ENCODE measurements at places on chromosomes 12 and 14.

DNA sequence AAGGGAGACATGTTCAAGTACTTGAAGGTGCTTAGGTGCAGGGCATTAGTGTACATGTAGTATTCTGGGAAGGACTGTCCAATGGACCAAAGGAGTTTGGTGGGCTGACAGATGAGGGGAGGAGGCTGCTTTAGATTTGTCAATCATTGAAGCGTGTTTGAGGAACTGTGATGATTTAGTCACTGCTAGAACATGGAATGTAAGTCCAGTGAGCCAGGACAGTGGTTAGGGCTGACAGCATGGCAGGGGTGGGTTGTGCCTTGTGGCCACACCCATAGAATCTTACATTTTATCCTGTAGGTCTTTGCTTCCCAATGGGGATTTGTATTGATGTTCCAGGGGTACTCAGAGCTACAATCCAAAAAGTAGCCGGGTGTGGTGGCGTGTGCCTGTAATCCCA is 24.6 kb downstream of the DIP2B start:
- DNase-seq: no peak

GRCh38 chr12:54865683-54866324 is 11.5 kb downstream of the MUCL1 start:
- DNase-seq: no peak

DNA sequence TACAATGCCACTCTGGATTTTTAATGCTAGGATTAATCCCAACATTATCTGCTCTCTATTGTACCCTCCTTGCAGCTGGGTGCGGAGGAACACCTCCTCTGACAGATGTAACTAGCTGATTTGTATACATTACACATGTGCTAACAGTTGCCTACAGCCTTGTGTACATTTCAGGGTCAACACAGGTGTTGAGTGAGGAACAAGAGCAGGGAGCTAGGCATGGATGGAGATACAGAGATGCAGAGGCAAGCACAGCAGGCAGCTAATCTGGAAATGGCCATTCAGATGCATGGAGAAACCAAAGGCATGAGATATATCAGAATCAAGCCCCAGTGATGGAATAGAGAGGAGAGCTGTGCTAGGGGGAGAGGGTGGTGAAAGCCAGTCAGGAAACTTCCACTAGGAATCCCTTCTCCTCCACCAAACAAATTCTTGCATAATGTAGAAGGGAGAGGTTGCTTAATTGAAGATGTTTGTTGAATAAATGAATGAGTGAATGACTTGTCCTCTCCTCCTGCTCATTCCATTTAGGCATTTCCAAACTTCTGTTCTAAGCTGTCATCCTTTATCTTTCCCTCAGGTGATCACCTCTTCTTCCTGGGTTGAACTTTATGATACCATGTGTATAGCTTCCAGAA is 313.2 kb downstream of the ATP23 start:
- no peak for DNase-seq

GRCh38 chr12:59304077-59304721 is 291.6 kb upstream of the SLC16A7 start:
- no peak for DNase-seq

DNA sequence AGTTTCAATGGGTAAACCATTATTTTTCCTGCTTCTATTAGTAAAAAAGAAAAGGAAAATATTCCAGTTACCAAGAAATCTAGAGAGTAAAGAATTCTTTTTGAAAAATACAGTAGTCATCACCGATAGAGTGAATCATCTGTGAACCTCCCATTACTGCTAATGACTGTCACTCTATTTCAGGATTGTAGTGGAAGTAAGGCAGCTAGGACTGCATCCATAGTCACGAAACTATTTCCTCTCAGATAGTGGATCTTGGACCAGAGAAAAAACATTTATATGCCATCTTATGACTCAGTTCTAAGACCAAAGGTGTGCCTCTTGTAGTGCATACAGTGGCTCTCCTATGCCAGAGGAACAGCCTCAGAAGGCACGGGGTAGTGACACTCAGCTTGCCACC is 173.9 kb upstream of the PLEKHA5 start:
- no peak for DNase-seq

GRCh38 chr12:124307556-124307825 is 12.6 kb downstream of the RFLNA start:
- DNase-seq: no peak

- no peak for DNase-seq
These were observed 77.9 kb downstream of the SPRING1 start for GRCh38 chr12:116659771-116660481.

GRCh38 chr12:70366581-70367257 is 629 bp downstream of the KCNMB4 start:
- no peak for DNase-seq

- no peak for DNase-seq
These were observed 18.0 kb downstream of the OR10P1 start for GRCh38 chr12:55654511-55655214.

DNA sequence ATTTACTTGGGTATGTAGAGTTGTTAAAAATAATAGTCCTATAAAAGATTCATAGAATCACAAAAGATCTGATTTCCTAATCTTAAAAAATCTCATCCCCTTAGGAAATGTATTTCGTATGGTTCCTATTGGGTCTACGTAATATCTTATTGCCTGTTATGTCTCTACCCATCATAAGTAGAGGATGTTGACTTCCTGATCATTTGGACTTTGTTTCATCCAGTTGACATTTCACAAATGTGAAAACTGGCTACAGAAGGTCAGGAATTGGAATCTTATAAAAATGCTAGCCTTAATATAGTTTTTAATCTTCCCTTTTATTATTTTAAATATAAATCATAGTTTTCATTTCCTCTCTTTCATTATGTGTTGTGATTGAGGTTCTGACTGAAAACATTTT is 45.2 kb downstream of the TDP1 start:
- no peak for DNase-seq

DNA sequence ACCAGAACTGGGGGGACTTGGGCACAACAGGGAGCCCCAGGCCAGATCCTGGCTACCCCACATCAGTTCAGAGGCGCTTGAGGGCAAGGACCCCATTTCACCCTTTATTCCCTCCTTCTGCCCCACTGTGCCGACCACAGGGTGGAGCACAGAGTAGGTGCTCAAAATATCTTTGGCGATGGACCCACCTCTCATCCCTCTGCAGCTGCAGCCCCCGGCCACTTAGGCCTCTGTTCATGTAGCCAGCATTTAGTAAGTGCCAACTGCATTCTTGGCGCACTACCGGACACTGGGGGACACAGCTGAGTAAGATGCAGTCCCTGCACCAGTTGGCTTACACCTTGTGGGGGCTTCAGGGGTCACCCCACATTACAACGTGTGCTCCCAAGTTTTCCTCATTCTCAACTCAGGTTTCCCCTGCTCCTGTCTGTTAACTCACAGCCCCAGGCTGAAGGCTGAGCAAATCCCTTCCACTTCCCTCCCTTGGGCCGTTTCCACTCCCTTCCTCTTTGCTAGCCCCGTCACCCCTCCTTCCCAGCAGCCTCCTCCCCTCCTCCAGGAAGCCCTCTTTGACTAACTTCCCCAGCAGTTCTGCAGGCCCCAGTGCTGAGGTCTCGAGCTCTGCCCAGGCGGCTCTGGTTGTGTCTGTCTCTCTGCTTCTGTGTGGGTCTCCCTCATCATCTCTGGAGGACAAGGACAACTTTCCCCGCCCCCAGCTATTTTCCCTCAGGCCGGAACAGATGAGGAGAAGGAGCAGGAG is 26.5 kb downstream of the KRT80 start:
- DNase-seq: no peak

GRCh38 chr12:32230613-32230993 is 124.0 kb downstream of the BICD1 start:
- peak; percentile 83 for DNase-seq

DNA sequence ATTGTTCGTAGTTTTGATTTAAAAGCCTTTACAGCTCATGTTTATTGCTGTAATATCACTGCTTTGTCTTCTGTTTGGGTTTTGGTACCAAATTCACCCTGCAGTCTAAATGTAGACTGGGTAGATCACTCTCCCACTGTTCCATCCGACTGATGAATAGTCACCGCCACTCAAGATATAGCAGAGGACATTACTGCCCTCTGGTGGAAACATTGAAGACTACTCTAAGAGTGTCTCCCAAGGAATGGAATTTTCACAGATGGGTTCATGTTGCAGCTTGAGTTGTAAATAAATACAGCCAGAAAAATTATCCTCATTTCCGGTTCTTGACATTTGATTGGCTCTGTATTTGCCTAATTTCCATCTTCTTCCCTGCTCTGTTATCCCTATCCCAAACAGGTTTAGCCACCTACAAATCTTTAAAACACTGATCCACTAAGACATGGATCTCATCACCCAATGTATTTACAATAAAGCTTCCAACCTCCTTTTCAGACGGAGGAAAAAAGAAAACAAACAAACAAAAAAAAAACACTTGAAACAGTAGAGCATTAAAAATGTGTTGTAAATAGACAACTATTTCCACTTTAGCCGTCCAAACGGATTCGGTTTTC is 198.3 kb upstream of the CPNE8 start:
- peak; percentile 55 for DNase-seq

- no peak for DNase-seq
These were observed 29.3 kb downstream of the ETV6 start for GRCh38 chr12:11678781-11679180.

GRCh38 chr12:130460611-130461446 is 123.1 kb downstream of the PIWIL1 start:
- DNase-seq: no peak

- peak; percentile 6 for DNase-seq
These were observed 108.7 kb downstream of the TTC8 start for GRCh38 chr14:88933191-88933590.

GRCh38 chr12:43284486-43285158 is 267.4 kb downstream of the ADAMTS20 start:
- no peak for DNase-seq

DNA sequence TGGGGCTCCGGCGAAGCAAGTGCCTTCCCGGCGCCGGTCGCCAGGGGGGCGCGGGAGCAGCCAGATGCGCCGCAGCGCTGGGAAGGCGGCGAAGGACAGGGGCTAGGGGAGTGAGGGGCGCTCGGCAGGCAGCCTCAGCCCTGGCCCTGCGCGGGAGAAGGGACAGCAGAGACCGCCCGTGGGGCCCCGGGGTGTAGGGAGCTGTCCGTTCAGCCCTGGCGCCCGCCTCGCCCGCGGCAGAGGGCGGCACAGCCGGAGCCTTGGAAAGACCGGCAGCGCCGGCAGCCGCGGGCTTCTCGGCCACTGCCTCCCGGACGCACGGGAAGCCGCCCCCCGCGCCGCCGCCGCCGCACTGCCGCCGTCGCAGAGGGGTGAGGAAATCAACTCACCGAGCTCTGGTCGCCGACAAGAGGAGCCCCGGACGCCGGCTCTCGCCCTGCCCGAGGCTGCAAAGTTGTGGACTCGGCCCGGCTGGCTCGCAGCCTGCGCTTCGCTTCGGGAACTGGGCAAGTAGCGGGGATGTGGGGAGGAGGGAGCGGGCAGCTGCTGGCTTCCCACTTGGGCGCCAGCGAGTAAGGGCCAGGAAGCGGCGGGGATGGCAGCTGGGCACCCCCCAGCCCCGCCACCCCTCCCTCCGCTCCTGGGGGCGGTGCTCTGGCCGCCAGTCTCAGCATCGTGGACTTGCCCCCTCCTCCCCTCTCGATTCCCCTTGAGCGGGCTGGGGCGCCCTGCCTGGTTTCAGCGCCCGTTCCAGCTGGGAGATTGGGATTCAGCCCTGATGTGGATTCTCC is at the start of gene ZDHHC22:
ZDHHC22 (minus strand) TSS at position 578 of the 791 bp plus-strand sequence. CDS start 2,053 bp downstream, outside the sequence.
- DNase-seq: peak; percentile 69

DNA sequence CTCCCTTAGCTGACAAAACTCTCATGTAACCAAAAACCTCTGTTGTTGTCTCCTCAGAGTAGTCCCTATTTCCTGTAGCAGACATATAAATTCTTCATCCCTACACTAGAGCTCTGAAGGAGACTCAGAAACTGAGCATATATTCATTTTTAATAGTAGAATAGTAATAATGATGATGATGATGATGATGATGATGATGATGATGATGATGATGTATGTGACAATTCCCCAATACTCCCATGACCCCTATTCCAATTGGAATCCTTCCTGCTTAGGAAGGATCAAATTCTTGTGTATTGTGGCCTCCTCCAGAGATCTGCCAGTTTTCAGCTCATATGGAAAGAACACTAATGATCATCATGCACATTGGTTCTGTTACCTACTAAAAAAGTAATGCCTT is 26.7 kb downstream of the RASSF9 start:
- DNase-seq: no peak

DNA sequence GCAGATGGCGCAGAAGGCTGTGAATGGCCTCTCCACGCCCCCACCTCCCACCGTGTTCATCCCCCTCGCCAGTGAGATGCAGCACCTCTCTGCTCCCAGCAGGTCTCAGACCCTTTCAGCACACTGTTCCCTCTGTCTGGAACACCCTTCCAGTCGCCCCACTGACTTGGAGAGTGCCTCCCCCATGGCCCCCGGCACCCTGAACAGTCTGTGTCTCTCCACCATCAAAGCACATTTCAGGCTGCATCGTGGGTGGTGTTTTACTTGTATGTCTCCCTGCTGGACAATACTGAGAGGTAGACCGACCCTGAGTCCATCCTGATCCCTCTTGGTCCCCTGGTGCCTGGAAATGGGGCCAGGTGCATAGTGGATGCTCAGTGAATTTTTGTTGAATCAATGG is 34.9 kb downstream of the CACNA2D4 start:
- no peak for DNase-seq

GRCh38 chr12:107864235-107864634 is 89.7 kb downstream of the ASCL4 start:
- DNase-seq: no peak

DNA sequence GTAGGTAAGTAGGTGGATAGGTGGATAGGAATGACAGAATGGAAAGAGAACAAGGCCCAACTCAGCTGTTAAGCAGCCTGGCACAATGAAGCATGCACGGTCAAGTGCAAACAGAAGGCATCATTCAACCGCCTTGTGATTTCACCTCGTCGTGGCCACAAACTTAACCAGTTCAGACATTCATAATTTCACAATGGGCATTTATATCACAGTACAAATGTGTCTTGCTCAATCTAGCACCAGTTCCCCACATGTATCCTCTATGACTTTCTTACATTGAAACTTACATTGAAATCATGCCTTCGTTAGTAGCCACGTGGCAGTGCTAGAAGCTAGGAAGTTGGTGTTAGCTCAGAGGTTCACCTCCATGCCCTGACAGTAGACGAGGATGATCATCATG is 207.5 kb downstream of the ETV6 start:
- DNase-seq: no peak

DNA sequence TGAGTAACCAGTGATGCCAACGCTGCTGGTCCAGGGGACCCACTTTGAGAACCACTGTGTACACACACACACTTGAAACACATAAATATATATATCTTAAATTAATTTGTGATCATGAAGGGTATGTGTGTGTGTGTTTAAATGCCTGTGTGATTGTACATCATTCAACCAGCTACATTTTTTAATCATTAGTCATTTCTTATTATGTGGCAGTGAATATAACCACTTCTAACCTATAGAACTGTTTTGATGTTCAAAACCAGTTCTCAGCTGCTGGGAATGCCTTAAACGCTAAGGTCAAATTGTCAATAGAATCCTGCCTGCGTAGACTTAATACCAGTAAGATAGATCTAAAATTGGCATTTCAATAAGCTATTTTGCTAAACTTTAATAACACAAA is 330.0 kb downstream of the SYT1 start:
- no peak for DNase-seq

All from NCI-H446 treated with DMSO at 0.1 percent for 48 hours (cell line).